ENCODE measurements at places on chromosomes 11 and 22.

DNA sequence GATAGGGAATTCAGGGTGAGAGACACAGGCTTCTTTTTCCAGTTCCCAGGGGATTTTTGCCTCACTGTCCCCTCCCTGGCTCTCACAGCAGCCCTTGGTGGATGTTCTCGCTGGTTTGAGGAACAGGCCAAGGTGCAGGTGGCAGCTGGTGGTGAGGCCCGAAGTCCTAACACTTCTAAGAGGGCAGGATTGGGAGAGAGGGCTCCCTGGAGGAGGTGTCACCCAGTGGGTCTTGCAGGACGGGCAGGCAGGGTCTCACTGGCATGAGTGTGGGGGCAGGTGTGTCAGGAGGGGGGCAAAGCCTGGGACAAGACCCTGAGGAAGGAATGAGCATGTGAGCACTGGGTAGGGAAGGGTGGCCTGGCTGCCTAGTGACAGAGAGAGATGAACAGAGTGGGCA, 9.2 kb downstream of the ADORA2A start:
- no peak for DNase-seq

GRCh38 chr11:83166193-83166866, 9.4 kb downstream of the PCF11 start:
- no peak for DNase-seq

DNA sequence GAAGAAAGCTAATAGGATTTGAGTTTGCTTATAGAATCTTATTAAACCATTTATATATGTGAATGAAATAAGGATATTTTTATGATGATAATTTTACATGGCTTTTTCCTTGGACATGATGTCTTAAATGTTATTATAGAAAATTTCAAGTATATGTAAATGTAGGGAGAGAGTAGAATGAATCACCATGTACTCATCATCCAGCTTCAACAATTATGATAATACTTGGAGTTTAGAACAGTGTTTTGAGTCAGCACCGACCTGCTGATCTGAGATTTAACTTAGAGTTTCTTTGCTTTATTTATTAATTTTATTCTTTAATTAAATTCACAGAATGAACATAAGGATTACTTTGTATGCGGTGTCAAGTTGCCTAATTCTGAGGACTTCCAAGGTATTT, 193.5 kb downstream of the UVRAG start:
- peak; percentile 26 for DNase-seq

- DNase-seq, result no peak
Measured at GRCh38 chr11:82539669-82540068, 194.0 kb downstream of the FAM181B start.

DNA sequence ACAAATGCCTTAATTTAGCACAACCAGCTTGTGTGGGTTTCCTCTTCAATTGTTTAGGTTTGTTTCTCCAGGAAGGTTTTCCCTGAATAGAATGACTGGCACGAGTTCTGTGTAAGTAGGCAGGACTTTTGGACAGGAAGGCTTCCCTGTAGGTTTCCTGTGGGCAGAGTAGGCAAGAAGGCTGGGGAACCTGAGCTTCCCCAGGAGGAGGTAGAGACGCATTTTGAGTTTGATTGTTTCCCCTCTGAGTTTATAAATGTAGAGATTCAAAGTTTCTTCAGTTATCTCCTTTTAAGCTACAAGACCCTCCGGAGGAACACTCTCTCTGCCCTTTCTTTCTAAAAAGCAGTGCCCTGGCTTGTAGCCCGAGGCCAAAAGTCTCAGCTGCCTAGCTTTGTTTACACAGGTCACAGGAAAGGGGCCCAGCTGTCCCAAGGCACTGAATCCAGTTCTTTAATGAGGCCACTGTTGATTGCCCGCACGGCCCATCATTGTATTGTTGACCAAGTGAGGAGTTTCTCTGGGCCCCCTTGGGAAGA, 66.6 kb upstream of the RDX start:
- no peak for DNase-seq

DNA sequence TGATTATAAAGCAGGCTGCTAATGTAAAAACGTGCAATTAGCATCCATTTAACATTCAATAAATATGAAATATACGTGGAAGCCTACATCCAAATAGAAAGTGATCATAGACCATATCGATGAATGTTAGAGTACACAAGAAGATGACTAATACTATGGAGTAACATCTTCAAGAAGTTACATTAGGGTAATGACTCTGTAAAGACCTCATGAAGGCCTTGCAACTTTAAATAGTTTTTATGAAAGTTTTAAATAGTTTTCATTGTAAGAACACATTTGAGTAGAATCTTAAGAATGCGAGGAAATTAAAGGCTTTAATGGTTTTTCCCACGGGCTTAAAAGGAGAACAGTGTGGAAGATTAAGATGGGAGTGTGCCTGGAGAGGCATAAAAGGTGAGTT, 1.4 kb downstream of the TRIM34 start:
- DNase-seq, result peak; percentile 65

DNA sequence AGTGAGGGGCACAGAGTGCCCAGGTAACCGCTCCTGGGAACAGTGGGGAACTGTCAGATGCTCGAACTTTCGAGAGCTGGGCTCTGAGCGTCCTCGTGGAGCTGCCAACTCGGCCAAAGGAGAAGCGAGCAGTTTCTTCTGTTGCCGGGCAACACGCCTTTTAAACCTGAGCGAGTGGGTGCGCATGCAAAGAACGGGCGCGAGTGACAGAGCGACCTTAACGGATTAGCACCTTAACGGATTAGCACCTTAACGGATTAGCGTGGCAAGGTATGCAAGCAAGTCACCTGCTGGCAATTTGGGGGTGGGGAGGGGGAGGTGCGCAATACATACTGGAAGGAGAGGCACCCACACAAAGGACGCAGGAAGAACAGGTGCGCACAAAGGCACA, 61.8 kb upstream of the PRODH start:
- DNase-seq, result no peak

GRCh38 chr11:119376197-119376847, 5.2 kb downstream of the USP2 start:
- no peak for DNase-seq

DNA sequence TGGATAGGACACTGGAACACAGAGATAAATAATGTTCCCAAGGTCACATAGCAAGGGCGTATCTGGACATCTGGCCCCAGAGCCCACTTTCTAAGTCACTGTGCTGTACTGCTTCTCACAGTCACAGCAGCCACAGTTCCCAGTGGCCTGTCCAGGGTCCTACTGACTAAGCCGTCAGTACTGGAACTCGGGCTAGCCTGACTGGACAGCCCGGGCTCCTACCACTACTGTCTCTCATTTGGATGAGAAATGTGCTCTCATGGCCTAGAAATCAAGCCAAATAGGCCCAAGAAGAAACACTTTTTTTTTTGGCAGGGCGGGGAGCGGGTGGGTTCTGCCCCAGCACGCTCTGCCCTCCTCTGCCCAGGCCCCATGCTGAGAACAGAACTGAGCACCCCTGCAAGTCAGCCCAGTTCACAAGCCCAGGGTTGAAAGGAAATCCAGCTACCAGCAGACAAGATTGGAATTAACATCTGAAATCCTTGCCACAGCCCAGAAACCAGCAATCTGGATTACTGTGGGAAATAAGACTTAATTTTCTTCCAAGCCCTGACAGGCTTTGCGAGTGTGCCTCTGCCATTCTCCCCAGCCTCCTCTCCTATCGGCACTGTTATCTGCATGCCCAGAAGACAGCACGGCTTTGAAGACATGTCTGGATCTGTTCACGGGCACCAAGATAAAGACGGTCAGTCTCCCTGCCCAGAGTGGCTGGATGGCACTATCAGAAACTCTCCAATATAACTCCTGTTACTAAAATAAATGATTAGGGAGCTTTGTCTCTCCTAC, 182.9 kb upstream of the NCAM1 start:
- no peak for DNase-seq

DNA sequence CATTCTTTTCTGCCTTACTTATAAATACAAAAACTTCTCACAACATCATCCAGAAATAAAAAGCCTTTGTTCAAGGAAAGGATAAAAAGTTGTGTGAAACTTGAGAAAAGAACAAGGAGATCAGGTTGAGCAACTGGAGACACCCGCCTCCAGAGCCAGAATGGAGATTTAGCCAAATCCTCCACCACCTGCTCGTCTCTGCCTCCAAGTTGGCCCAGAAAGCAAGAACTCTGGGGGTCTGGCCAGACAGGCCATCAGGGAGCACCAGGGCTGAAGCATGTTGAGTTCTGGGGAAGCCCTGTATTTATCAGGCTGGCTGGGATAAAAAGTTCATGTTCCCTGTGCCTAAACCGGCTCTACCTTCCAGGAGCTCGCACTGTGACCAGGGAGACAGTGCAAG, 14.9 kb downstream of the SMCO4 start:
- DNase-seq, result no peak

DNA sequence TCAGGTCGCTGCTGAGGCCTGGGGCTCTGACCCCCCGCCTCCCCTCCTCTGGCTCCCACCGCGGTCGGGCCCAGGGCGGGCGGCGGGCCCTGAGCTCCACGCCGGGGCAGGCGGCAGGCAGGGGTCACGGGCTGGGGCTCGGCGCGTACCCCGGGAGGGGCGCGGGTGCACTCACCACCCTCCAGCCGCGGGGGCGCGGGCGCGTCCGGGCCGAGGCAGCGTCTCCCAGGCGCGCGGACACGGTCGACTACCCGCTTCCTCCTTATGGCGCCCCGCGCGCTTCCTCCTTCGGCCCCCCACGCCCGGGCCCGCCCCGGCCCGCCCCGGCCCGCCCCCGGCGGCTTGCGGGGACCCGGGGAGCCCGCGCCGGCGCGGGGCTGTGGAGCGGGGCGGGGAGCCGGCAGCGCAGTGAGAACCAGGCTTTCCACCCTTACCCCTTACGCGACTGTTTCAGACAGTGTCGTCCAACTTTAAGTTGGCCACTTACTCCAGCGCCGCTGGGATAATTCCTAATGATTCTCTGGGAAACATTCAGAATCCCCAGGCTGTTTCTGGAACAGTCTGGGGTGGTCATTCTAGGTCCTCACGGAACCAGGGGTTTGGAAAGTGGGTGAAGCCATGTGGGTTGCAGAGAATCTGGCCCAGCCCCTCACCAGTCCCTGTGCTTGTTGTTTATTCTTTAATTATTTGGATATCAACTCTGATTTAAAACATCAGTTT, at the start of gene BID:
Gene BID, minus strand, starts transcription at position 264 of the 720 bp plus-strand sequence. CDS start 24,353 bp downstream, outside the sequence.
- DNase-seq, result no peak

DNA sequence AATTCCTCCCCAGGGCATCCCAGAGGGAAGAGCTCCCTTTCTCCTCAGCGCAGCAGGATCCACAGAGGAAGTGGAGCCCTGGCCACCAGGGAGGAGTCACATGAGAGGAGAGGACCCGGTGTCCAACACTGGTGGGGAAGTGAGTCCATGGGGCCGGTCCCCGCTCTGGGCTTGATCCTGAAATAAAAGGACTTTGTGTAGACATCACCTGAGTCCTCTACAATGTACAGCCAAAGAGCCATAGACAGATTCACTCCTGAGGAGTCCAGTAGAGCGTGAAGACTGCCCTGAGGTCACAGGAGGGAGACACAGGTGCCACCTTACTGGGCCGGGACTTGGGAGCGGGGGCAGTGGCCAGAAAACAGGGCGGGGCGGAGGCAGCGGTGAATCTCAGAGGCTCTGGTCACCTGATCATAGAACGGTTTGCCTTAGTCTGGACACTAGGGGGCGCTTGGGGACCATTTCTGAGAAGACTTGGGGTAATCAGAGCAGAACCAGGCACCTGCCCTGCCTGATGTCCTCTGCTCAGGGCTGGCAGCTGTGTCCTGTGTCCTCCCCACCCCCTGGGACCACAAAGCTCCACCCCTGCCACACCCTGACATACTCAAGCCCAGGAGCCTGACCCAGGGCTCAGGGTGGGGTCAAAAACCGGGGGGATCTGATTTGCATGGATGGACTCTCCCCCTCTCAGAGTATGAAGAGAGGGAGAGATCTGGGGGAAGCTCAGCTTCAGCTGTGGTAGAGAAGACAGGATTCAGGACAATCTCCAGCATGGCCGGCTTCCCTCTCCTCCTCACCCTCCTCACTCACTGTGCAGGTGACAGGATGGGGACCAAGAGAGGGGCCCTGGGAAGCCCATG, 112.7 kb downstream of the VPREB1 start:
- DNase-seq, result no peak

DNA sequence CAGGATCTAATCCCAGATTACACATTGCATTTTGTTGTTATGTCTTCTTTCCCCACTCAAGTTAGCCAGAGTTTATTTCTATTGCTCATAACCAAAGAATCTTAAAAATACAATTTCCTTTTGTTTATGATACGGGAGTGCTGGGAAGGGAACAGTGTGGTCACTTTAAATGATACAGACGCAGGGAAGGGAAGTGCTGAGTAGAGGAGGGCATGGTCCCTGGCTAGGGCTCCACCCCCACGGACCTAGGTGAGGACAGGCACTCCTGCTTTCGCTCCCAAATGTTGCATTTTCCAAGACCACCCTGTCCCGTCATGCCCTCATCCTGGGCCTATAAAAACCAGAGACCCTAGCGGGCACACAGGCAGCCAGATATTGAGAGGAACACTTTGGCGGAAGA, 30.6 kb upstream of the NARS2 start:
- no peak for DNase-seq

- no peak for DNase-seq
Measured at GRCh38 chr11:128294001-128294670, 293.2 kb downstream of the ETS1 start.

DNA sequence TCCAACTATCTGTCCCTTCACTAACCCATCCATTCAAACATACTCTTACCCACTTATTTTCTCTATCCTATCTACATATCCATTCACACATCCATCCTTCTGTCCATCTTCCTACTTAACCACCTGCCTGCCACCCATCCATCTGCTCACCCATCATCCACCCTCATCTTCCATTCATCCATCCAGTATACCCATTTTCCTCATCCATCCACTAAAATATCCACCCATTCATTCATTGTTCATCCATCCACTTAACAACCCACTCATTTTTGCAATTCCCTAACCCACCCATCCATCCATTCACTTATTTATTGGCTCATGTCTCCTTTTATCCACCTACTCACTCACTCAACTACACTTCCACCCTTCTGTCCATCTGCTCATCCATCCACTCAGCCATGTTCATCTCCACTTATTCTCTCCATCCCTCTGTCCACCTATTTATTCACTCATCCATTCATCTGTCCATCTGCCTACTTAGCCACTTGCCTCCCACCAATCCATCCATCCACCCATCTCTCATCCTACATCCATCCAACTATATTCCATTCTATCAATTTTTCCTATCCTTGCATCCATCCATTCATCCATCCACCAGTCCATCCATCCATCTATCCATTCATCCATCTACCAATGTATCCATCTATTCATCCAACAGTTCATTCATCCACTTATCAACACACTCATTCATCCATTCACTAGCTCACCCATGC, 10.6 kb downstream of the LHFPL7 start:
- no peak for DNase-seq

All from AG04449 (cell line).